ENCODE measurements at places on chromosomes 5 and 9.
A peak's percentile ranks its signal among the peaks of the same experiment; 100 is the strongest.

- DNase-seq = no peak
These were observed 453 bp downstream of the RASGEF1C start for GRCh38 chr5:180208435-180209081.

GRCh38 chr5:148237785-148238417 is 424 bp upstream of the MARCOL start:
- DNase-seq = no peak

DNA sequence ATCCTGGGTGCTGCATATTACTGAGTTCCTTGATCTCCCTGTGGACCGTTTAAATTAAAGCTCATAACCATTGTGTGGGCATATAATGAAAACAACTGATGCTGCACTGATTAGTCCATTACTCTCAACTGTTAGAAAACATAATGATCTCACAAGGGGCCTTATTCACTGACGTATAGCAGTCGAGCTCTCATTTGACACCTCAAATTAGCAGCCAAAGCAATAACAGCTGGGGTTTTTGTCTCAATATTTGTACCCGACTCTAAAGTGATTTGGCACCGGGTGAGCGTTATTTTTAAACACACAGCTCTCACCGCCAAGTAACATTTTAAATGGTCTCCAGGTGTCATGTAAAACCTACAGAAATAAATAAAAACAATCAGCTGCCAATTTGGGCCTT is 252.2 kb upstream of the PANK3 start:
- no peak for DNase-seq

- no peak for DNase-seq
These were observed 92.3 kb downstream of the FSTL4 start for GRCh38 chr5:133520062-133520461.

- DNase-seq = no peak
These were observed 89.7 kb upstream of the PARP8 start for GRCh38 chr5:50576686-50577256.

GRCh38 chr9:123232332-123232731 is 36.1 kb downstream of the STRBP start:
- DNase-seq = no peak

GRCh38 chr5:134738133-134738962 is at the start of gene CAMLG:
Gene CAMLG (plus strand): TSS chr5:134738548. CDS start chr5:134738621, 73 bp downstream.
- DNase-seq = peak; percentile 89

GRCh38 chr9:95495529-95495928 is 21.2 kb downstream of the PTCH1 start:
- no peak for DNase-seq
